Activated CD8-positive, alpha-beta memory T cell treated with anti-CD3 and anti-CD28 coated beads for 1 hour (primary cell): ENCODE measurements at places on chromosomes 3 and 15.

DNA sequence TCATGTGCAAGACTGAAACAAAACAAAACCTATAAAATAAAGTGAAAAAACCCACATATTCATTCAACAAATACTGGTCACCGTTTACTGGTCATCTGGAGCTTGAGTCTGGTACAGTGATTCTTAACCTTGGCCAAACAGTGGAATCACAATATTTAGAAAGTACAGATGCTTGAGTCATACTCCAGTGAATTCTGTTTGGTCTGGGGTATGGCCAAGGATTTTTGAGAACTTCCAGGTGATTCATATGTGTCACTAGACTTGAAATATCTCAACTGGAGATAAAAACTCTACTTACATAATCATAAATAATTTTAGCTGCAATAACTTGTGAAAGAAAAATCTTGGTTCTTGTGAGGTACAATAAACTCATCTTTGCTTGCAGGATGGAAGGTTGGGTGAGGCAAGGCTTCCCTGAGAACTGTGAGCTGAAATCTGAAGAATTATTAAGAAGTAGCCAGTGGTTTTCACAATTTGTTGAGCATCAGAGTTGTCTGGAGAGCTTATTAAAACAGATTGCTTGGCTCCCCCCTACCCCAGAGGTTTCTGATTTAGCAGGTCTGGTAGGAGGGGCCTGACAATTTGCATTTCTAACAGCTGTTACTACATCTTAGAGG, 9.6 kb downstream of the NEK11 start:
- DNase-seq: no peak

DNA sequence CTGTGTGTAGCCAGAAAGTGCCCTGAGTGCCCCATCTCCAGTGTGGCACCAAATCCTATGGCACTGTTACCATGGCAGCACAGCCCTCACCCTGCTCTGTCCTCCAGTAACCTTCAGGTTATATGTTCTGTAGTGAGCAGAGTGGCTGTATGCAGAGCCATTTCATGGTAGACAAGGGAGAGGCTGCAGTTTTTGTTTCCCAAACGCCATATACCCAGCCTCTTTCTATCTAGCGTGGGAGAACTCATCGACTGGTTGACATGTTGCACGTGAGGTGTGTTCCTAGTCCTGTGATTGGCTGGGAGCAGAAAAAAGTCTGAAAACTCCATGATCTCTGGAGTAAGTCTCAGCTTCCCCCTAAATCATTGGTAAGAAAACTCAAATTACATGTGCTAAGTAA, 2.0 kb downstream of the SIDT1 start:
- no peak for DNase-seq

DNA sequence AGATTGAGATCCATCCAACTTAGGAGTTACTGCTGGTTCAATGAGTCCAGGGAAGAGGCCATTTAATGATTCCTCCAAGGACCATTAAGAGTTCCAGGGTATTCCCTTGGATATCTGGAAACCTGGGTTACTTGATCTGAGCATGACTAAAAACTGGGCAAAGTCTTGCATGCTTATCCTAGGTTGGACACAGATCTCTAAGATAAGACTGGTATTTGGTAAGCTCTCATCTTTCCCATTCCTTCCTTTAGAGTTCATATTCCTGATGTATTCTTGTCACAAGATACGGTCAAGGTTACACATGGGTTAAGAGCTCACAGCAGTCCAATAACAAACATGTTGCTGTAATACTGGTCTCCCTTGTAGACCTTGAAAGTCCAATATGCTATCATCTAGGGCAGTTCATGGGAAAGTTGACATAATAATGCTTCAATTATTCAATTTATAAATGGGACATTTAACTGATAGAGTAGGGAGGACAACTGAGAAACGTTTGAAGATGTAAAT, 301.7 kb downstream of the TIGIT start:
- DNase-seq: no peak

GRCh38 chr3:144968750-144969350, 997.2 kb downstream of the DIPK2A start:
- no peak for DNase-seq

DNA sequence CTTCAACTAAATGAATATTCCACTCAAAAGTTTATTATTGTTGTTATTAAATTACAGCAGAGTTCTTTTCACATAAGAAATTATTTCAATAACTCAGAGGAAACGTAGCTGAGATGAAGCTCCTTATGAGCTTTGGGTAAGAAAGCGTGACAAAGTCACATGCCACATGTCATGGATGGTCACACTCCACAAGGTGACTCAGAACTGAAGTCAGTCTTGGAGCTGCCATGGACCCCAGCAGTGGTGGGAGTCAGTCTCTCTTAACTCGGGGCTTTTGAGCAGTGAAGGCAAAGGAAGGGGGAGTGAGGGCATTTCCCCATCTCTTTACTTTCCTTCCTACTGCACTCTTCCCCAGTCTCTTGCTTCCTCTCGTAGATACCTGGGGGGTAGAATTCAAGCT, 87.5 kb upstream of the FAM3D start:
- no peak for DNase-seq

DNA sequence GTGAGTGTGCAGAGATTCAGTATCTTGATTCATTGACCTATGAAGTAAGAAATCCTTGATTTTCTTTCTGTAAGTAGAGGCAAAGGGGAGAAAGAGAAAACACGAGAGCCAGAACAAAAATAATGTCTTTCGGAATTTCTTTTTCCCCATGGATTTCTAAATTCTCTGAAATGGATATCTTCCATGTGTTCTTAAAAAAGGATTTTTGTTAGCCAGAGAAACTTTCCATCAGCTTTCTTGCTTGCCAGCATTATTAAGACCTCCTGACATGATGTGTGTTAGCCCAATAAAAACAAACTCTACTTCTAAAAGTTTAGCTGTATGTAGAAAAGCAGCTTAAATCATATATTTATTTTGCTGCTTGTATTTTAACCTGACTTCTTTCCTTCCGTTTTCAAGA, 122.3 kb upstream of the AADACL2 start:
- no peak for DNase-seq

GRCh38 chr3:112974894-112975293, at the start of gene CD200R1:
CD200R1 (minus strand) TSS chr3:112975103; CDS start chr3:112974857, 246 bp downstream.
- DNase-seq: no peak

DNA sequence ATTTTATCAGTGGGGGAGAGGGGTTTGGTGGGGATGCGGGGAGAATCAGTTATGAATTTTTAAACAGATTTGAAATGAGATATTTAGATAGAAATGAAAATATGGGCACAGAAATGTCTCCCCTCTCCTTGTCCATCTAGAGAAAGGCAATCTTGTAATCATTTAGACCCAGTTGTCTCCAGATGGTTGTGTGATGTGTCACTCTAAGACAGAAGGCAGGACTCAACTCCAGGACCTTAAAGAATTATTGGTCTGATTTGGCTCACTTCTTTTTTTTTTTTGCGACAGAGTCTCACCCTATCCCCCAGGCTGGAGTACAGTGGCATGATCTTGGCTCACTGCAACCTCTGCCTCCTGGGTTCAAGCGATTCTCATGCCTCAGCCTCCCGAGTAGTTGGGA, 77.2 kb downstream of the EOMES start:
- DNase-seq: no peak

DNA sequence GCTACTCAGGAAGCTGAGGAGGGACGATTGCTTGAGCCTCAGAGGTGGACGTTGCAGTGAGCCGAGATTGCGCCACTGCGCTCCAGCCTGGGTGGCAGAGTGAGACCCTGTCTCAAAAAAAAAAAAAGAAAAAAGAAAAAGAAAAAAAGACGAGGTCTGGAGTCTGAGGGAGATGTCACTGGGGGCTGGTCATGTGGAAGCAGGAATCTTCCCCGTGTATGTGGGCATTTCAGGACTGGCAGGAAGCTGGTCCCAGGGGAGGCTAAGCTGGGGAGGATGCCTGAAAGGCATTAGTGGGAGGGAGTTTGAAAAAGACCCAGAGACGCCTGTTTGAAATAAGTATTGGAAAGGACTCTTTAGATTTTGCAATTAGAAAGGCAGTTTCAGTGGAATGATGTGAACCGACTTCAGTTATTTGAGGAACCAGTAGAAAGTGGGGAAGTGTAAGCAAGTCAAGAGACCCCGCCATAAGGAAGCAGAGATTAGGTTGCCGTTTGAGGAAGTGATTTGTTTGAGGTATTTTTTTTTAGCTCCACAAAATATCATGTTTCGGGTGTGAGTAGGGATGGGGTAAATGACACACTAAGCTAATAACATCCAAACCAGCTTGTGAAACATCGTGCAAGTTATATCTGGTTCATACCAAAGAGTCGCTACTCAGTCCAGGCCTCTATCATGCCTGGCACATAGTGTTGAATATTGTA, 55.5 kb downstream of the ST6GAL1 start:
- DNase-seq: no peak

DNA sequence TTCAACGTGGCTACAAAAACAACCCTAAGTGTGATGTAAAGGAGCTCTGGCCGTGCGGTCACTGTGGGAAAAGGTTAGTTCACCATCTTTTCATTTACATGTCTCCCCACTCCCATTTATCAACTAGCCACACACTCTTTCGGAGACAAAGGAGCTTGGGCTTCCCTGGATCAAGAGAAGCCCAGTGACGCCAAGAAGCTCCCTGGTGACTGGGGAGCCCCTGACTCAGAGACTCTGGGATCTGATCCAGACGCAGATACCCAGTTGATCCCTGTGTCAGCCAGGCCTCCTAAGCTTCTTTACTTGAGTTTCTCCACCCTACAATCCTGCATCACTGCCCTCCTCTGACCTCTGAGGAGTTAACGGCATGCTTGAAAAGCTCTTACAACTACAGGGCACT, 43.9 kb downstream of the HEG1 start:
- DNase-seq: no peak

- no peak for DNase-seq
Measured at GRCh38 chr15:95603802-95604201, 726.7 kb upstream of the NR2F2 start.

- DNase-seq: no peak
Measured at GRCh38 chr3:197380786-197381185, 82.4 kb upstream of the DLG1 start.

- no peak for DNase-seq
Measured at GRCh38 chr15:58185439-58185838, 47.3 kb downstream of the AQP9 start.

- no peak for DNase-seq
Measured at GRCh38 chr15:62069551-62069950, 2.8 kb downstream of the C2CD4A start.
